ENCODE measurements at places on chromosomes 1 and 21.

DNA sequence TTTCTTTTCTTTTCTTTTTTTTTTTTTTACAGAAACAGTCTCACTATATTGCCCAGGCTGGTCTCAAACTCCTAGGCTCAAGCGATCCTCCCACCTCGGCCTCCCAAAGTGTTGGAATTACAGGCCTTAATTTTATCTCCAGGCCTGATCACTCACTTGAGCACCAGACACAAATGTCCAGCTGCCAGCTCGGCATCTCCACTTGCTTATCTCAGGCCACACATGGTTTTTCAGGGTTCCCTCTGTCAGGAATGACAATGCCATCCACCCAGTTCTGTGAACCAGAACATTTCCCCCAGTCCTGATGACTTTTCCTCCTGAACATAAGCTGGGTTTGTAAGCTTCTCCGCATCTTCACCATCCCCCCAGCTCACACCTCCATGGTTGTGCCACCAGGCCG is 44.6 kb upstream of the ZNF281 start:
- no peak for DNase-seq

DNA sequence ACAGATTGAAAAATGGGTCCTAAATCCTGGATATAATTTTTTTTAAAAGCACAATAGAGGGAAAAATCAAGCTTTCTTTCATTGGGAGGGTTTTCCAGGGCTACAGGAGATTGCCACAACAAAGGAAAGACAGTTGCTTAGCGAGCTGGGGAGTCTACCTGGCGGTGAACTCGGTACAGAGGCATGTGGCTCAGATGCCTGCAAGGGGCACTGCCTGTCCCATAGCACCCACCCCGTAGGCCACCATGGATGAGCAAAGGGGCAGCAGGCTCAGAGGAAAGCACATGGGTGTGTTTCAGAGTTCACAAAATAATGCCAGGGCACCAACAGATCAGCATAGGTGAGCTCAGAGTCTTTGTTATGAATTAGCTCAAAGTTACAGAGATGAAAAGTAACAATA is 79.5 kb downstream of the PCNX2 start:
- DNase-seq, result no peak

DNA sequence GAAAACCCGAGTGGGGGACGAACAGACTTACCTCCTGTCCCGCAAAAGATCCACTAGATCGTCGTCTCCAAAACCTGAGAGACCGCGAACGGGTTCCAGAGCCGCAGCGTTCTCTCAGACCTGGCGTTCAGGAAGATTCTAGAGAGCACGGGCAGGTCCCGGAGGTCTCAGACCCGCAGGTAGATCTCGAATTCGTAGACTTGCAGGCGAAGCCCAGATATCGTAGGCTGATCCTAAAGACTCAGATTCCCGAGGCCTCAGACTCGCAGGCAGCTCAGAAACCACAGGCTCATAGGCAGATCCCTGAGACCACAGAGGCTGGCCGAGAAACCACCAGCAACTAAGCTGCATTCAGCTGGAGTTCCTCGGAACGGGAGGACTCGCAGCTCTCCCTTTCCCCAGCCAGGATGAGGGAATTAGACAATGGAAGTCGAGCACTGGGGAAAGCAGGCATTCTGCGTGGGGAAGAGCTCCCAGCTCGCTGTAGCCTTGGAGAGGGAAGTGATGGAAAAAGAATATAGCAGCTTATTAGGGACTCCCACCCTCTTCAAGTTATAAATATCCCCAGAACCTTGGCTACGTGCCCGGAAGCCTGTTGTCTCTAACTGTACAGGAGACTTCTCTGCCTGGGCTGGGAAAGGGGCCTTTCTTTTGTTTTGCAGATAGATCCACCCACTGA is at the start of gene ZNF436:
TSS of gene ZNF436 (minus strand) at position 502 of the 679 bp plus-strand sequence. CDS start 1,831 bp downstream, outside the sequence.
- DNase-seq, result peak; percentile 62

GRCh38 chr1:62509028-62509427 is 72.2 kb downstream of the USP1 start:
- no peak for DNase-seq

DNA sequence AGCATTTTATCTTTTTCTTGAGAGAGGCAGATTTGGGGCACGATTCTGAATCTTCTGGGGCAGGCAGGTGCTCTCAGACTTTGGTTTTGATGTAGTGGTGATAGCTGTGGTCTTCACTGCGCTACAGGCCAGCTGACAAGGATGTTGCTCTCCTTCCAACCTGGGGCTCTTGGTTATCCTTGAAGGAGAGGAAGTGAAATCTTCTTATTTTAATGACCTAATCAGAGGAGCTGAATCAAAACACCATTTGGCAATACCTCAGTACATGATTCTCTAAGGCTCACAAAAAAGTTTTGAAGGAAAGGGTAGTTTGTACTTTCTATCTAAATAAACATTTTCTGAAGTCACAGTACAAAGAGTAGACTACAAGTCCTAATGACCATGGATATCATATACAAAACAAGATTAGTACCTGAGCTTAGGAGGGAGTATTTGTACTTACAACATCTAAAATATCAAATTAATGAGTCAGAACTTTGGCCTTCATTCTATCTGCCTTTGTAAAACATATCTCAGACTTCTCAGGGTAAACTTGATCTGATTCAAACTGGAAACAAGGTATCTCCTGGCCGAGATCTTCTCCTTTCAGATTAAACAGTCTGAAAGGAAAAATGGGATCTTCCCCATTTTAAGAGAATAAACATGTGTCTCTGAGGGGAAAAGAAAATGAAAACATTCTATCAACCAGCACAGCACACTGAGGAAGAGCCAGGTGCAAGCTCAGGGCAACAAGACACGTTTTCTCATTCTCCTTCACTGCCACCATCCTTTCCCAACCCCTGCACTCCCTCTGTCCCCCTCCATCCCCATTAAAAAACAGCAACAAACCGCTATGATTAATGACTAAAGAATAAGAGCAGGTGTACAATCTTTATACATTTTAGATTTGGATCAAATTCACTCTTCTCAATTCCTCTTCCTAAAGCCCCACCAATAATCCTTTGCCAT is 69.2 kb downstream of the SH3GLB1 start:
- no peak for DNase-seq

DNA sequence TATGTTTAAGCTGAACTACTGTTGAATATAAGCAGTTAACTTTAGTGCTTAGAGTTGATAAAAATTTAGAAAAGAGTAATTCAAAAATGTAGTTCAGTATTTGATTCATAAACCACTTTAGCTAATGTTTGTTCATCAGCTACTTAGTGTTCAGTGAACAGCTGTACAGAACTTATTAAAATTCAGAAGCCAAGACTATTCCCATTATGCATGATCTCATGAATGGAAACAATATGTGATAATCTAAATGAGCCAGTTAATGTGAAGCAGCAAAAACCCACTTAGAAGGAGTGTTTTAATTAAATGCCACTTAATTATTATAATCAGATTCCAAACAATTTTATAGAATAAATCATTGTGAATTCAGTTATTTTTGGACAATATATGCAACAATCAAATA is 92.9 kb upstream of the NEGR1 start:
- no peak for DNase-seq

- DNase-seq, result no peak
These were observed 108.4 kb upstream of the ZNHIT6 start for GRCh38 chr1:85816606-85817005.

DNA sequence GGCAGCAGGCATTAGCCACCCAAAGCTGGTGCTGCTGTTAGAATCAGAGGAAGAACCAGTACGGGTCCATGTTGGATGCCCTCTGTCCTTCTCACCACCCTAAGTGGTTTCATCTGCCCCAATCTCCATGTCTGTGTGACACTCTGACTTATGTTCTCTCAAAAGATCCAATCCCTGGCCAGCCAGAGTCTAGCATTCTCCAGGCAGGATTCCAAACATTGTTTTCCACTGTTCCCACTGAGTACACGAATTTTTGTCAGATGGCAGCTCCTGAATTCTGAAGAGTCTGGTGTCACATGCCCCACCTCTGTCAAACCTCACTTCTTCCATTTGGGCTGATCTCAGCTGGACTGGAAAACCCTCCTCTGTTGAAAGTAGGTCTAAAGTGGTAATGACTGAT is 166.0 kb downstream of the DISC1 start:
- no peak for DNase-seq
